ENCODE measurements at places on chromosomes 7 and 10. TPM values are rescaled to one million over a fixed set of nuclear protein-coding genes. Genes with fewer than 3 reads are reported as not detected.

- no peaks in the 10 kb centered on the region for H3K4me1 ChIP-seq
- H3K27ac ChIP-seq, result no peak overlapping the region
- peaks cover 1% of the 10 kb centered on the region for H3K27me3 ChIP-seq
- no peak overlapping the region for H3K4me3 ChIP-seq
- no peaks in the 10 kb centered on the region for H3K36me3 ChIP-seq
- no peak for DNase-seq
Measured at GRCh38 chr10:13365243-13365642, 17.1 kb upstream of the SEPHS1 start.

DNA sequence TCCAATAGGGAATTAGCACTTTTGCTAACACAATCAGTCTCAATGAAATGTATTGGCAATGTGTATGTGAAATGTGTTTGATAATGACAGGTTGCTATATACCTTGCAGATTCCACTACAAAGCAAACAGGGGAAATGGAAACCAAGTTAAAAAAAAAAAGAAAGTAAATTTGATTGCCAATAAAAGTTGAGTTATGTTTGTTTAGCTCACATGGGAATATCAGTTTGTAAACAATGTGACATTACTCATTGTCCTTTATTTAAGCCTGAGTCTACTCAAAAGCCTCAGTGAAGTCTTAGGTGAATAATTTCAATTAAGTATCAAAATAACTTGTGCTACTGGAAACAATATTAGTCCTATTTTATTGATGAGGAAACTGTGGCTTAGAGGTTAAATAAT lies 285.2 kb downstream of the CACNA2D1 start:
- H3K27me3 ChIP-seq, result no peaks in the 10 kb centered on the region
- no peaks in the 10 kb centered on the region for H3K4me1 ChIP-seq
- no peak overlapping the region for H3K27ac ChIP-seq

DNA sequence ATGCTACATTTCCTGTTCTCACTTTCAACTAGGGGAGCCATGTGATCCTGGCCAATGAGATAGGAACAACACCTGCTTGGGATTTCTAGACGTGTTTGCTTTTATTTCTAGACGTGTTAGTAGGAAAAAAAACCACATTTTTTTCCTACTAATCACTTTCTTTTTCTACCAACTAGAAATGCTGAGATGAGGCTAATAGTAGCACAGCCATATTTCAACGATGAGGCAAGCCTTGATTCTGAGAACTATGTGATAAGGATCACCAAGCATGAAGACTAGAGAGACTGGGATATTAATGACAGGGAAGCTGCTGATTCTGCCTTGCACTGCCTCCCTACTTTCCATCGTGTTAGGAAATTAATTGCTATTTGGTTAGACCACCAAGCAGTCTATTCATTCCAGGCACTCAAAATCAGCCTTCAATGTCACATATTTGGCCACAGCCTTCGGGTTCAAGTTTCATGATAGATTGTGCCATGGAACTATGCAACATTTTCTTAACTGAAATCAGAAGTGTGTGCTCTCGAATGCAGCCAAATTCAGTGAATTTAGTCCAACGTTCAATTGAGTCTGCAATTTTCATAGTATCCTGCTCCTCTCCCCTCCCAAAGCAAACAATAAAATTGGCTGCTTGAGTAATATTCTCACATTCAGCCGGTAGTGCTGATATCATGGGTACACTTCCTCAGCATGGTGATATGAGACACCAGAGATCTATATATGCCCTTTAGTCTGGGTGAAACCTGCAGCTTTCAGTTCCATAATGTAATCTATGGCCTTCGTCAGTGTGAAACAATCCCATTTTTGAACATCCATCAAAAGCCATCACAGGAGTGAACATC lies 98.1 kb downstream of the GPR37 start:
- no peaks in the 10 kb centered on the region for H3K36me3 ChIP-seq
- H3K27me3 ChIP-seq, result peaks cover 2% of the 10 kb centered on the region
- no peaks in the 10 kb centered on the region for H3K4me1 ChIP-seq
- H3K27ac ChIP-seq, result no peak overlapping the region
- DNase-seq, result no peak
- H3K4me3 ChIP-seq, result no peak overlapping the region

DNA sequence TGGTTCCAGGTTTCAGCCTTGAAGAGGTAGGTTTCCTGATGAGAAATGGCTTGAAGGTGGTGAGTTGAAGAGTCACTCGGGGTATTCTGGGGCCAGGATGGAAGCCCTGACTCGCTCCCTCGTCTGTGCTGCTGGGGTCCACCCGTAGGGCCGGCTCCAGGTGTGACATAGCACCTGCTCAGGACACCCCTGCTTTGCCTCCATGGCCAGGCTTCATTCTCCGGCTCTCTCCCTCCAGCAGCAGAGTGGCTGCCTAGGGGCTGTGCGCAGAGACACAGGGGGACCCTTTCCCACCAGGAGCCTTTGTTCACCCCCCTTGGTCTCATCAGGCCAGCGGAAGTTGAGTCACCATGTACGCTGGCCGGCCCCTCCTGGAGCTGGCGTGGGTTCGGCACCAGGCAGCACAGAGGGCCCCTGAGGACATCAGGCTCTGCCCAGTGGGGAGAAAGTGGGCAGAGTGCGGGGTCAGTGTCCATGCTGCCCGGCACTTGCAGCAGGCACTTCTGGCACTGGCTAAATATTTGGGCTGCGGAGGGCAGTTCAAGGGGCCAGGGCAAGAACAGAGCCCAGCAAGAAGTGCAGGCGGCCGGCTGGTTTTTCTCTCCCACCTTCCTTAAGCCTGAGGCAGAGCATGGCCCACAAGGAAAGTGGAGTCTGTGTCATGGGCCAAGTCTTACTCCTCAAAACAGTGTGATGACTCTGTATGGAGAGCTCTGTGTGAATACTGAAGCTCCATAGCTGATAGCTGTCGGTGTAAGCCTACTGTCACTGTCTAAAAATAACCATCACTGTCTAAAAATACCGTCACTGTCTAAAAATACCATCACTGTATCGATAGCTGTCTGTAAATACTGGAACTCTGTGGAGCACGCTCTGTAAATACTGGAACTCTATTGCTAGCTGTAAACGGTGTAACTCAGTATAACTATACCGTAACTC lies 3.7 kb upstream of the PRKAR1B start:
- H3K4me3 ChIP-seq, result no peak overlapping the region
- no peaks in the 10 kb centered on the region for H3K27me3 ChIP-seq
- DNase-seq, result no peak

- no peak overlapping the region for H3K4me3 ChIP-seq
- peak; percentile 10 for DNase-seq
- H3K27me3 ChIP-seq, result no peaks in the 10 kb centered on the region
Measured at GRCh38 chr7:55539380-55539779, 32.9 kb downstream of the VOPP1 start.

DNA sequence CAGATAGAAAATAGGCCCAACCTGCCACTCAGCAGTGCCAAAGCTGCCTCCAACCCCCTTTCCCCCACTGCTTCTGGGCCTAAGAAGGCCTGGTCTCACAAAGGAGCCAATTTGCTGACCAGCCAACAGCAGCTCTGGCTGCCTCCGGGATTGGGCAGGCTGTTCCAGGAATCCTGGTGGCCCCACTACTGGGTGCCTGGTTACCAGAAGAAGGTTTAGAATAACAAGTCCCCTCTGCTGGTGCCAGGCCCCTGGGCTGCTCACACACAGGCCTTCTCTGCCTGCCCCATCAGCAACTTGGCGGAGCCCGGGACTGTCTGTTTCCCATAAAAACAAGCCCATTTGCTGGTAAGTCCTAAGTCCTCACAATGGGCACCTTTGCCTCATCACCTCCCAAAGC lies 1.2 kb downstream of the PHKG1 start:
- H3K4me3 ChIP-seq, result no peak overlapping the region
- H3K27me3 ChIP-seq, result no peaks in the 10 kb centered on the region
- H3K36me3 ChIP-seq, result peaks cover 7% of the 10 kb centered on the region
- DNase-seq, result no peak
- no peaks in the 10 kb centered on the region for H3K4me1 ChIP-seq
- no peak overlapping the region for H3K27ac ChIP-seq

DNA sequence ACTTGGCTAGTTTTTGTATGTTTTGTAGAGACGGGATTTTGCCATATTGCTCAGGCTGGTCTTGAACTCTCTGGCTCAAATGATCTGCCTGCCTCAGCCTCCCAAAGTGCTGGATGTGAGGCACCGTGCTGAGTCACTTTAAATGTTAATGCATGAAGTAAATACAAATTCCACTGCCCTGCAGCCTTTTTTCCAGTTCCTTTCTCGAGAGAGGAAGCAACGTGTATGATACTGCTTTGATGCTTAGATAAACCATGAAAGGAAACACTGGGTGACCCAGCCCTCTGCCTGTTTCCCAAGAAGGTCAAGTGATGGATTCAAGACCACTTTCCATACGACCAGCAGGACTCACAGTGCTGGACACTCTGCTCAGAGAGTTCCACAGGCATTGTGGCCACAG lies 11.3 kb upstream of the MRPS24 start:
- no peak overlapping the region for H3K4me3 ChIP-seq
- no peak for DNase-seq
- H3K27ac ChIP-seq, result no peak overlapping the region
- H3K27me3 ChIP-seq, result no peaks in the 10 kb centered on the region
- H3K4me1 ChIP-seq, result no peaks in the 10 kb centered on the region

Gene PRRT4
- total RNA-seq, result 0.10 TPM
